ENCODE measurements at places on chromosomes 13 and 19.

DNA sequence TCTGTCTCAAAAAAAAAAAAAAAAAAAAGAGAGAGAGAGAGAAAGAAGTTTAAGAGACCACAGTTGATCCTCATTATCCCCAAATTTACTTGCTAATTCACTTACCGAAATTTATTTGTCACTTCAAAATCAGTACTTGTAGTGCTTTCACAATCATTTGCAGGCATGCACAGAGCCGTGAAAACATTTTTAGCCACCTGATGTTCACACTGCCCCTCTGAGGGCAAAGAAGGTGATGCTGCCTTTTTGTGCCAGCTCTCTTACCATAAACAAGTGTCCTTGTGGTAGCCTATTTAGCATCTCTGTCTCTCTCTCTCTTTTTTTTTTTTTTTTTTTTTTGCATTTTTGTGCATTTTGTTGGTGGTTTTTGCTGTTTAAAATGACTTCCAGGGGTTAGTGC, 24.1 kb upstream of the CASP14 start:
- DNase-seq: no peak

DNA sequence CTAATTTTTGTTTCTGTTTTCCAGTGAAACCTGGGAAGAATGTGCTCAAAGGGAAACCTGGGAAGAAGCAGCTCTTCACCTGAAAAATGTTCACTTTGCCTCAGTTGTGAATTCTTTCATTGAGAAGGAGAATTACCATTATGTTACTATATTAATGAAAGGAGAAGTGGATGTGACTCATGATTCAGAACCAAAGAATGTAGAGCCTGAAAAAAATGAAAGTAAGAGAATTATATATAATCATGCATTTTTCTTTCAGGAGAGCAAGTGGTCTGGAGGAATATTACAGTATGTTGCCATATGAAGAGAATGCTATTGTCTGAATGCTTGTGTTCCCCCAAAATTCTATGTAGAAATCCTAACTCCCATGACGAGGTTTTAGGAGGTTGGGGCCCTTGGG, 3.4 kb downstream of the NUDT15 start:
- DNase-seq: no peak

DNA sequence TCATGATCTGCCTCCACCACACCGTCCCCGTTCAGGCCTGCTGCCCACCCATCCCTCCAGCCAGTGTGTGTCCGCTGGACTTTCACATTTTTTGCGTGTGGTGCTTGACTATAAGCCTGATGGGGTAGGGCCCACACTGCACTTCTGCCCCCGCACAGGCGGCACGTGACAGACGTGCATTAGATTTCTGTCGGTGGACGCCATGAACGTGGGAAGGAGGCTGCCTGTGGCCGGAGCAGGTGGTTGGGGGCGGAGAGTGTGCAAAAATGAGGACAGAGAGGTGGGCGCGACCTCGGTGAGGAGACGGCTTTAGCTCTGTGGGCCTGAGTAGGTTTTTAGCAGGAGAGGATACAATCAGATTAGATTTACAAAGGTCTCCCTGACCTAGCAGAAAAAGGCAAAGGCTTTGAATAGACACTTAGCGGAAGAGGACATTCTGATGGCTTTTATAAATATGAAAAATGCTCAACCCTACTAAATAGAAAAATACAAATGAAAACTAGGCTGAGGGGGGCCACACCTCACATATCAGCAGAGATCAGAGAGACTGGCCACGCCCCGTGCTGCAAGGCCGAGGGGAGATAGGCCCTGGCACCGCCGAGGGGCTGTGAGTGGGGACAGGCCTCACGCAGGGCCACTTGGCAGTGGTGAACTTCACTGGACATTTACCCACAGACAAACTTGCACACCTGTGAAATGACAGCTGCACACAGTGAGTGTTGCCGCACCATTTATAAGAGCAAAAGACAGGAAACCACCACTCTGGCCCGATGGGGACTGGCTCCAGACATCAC, 25.4 kb downstream of the PAK4 start:
- no peak for DNase-seq

DNA sequence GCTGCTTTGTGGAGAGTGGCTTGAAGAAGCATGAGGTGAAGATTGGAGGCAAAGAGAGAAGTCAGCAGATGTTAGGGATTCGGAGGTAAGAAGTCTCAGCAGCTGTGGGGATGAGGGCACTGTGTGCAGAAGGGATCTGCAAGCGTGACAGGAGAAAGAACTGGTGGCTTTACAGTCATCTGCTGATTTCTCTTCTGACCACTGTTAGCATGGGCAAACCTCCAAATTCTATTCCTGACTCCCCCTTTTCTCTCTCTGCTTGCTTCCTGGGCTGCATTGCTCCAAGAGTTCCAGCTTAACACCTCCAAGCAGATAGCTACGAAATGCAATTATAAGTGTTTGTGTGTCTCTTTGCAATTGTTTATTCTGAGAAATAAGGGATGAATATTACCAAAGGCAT, 159.6 kb downstream of the GGACT start:
- no peak for DNase-seq

GRCh38 chr13:91520952-91521351, 122.5 kb downstream of the GPC5 start:
- no peak for DNase-seq

- DNase-seq: no peak
Measured at GRCh38 chr13:27203854-27204253, 32.2 kb upstream of the USP12 start.

All from activated gamma-delta T cell treated with Interleukin-2 at 50 U/mL for 16 hours (primary cell).